ENCODE measurements at places on chromosomes 7 and 10.

- DNase-seq = no peak
Observed at GRCh38 chr10:71771821-71772617, 1.3 kb downstream of the VSIR start.

GRCh38 chr10:43208147-43209073, 58.5 kb downstream of the RASGEF1A start:
- no peak for DNase-seq

DNA sequence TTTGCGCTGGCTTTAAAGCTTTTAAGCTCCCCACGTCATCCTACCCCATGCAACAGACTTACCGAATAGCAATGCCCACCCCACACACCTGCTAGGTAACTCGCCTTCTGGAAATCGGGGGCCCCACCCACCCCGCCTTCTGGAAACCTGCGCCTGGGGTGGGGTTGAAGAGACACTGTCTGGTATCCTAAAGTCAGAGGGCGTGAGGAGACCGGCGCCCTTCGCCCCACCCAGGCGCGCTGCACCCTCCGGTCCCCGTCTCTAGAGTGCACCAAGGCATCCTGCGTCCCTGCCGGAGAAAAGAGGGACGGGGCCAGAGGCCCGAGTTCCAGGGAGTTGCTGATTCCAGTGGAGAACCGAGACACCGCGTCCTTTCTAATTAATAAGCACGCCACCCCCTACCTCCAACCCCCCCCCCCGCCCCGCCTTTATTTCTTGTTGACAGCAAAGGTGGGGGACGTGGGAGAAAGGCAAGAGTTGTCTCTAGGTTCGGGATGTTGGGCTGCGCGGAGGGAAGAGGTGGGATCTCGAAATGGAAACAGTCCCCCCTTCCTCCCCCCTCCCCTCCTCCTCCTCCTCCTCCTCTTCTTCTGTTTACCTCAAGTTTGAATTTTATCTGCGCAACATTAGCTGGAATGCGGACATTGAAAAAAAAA, 220.9 kb upstream of the MKLN1 start:
- no peak for DNase-seq

- DNase-seq = no peak
Observed at GRCh38 chr7:101565601-101566209, 63.4 kb downstream of the MYL10 start.

DNA sequence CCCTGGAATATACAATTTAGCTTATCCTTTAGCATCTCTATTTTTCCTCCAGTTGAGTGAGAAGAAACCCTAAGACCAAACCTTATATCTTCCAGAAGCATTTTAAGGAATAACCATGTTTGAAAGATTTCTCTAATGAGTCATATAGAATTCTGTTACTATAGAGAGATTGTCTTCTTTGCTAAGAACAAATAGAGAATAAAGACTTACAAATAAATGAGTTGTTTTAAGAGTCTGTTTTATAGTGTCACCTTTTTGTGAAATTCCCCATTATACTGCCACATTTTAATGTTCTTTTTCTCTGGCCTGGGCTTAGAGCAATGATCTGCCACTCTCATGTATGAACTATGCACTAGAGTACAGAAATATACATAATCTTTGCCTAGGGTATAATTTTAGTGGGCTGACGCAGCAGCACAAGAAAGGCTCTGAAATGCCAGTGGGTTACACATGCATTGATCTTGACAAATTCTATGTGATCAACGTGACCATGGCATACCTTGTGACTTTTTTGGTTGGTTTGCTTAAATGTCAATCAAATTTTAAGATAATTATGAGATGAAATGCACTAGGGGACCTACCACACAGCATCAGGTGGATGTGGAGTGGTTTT, 145.1 kb upstream of the MKLN1 start:
- no peak for DNase-seq

- DNase-seq = no peak
Observed at GRCh38 chr10:58665361-58665760, 152.7 kb downstream of the BICC1 start.

DNA sequence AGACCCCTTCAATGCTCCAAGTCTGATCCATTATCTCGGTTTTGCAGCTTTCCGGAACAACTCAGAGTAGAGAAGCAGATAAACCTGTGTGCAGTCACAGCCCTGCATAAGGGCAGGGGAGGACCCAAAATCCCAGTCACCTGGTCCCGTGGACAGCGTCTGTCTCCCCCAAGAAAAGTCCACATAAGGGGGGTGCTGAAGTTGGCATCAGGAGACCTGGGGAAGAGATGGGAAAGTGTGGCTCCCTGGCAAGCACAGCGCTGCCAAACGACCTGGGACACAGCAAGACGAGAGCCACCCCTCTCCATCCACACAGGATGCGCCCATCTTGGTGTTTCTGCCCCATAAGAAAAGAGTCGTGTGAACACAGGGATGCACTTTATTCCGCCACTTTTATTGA, 27.9 kb downstream of the ASB13 start:
- no peak for DNase-seq

DNA sequence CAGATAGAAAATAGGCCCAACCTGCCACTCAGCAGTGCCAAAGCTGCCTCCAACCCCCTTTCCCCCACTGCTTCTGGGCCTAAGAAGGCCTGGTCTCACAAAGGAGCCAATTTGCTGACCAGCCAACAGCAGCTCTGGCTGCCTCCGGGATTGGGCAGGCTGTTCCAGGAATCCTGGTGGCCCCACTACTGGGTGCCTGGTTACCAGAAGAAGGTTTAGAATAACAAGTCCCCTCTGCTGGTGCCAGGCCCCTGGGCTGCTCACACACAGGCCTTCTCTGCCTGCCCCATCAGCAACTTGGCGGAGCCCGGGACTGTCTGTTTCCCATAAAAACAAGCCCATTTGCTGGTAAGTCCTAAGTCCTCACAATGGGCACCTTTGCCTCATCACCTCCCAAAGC, 1.2 kb downstream of the PHKG1 start:
- DNase-seq = no peak

DNA sequence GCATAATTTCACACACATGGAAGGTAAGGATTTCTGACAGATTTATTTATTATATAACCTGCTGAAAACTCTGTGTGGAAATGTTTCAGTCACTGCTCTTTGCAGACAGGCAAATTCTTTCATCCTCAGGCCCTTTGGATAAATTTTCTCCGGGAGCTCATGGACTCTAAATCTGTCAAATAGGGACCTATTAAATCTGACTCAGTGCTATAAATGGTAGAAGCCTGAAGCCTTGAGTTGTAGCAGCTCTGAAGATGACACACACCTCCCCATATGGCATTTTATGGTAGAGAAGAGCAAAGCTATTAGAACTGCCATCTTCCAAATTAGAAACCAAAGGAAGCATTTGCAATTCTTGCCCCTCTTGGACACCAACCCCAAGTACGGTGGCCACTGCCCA, 808.7 kb downstream of the XPNPEP1 start:
- DNase-seq = no peak

DNA sequence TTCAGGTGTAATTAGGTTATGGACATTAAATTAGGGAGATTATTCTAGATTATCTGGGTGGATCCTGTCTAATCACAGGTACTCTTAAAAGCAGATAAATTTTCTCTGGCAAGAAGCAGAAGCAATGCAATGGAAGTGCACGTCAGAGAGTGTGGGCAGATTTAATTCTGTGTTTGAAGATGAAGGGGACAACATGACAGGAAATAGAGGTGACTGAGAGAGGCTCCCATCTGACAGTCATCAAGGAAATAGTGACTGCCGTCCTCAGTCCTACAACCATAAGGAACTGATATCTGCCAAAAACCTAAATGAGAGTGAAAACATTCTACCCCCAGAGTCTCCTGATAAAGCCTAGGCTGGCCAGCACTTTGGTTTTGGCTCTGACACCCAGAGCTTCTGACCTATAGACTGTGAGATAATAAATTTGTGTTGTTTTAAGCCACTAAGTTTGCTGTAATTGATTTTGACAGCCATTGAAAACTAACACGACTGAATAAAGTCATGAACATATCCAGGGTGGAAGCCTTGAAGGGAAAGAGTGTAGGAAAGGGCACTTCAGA, 30.5 kb upstream of the DDX50 start:
- no peak for DNase-seq

DNA sequence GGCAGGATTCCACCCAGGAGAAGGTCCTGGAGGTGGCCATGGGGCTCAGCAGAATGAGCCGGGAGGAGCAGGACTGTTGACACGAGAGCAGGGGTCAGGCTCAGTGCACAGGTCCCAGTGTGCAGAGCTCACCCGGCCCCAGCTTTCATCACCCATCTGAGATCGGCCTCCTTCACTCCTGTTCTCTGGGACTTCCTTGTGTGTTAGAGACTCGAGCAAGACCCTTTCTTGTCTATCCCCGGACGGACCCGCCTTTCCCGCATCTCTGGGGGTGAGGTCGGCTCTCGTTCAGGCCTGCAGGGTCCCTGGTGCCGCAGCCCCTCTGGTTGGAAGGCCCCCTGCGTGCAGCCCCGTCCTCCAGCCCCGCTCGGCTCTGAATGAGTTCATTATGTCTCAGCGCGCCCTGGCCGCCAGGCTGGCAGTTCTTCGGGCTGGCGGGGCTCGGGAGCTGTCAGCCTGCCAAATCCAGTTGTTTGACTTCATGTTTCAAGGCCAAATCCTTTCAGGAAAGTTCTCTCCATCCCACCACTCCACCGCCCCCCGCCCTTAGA, 127.9 kb downstream of the LHPP start:
- DNase-seq = no peak

GRCh38 chr7:114835303-114835702, 86.6 kb upstream of the MDFIC start:
- no peak for DNase-seq

- DNase-seq = no peak
Observed at GRCh38 chr7:138974675-138975292, 6.4 kb downstream of the KIAA1549 start.

DNA sequence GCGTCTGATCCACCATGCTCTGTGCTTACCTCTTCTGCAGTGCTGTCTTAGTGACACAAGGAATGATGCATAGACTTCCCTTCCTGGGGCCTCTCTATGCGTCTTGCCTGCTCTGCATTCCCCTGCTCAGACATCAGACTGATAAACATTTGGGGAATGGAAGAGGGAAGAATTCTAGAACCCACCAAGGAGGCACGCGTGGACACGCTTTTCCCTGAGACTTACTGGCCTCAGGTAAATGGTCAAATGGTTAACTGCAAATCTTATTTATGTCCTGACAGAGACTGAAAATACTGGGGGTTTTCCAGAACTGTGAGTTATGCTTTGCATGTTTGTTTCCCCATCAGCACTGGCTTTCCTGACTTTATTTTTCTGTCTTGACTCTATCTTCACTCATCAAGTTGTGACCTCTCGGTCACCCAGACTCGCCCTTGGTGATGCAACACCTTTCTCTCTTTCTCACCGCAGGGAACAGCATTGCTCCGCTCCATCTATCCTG, 285.9 kb upstream of the FZD8 start:
- DNase-seq = no peak

GRCh38 chr7:99553039-99553438, 1.1 kb upstream of the FAM200A start:
- DNase-seq = no peak
